Motor neuron (in vitro differentiated cells): ENCODE measurements at places on chromosomes 6 and 20. TPM values are rescaled to one million over a fixed set of nuclear protein-coding genes. Genes with fewer than 3 reads are reported as not detected.

SPAG4 gene
- total RNA-seq, result 1.7 and 1.8 TPM in 2 replicates

TAF4 gene
- 5.5 and 8.4 TPM in 2 replicates for total RNA-seq

ELOVL5 gene
- total RNA-seq, result 95.8 and 102 TPM in 2 replicates

ASCC3 gene
- total RNA-seq, result 33.7 and 35.7 TPM in 2 replicates

CCR6 gene
- not detected in 2 replicates for total RNA-seq
